ENCODE measurements at places on chromosomes 3 and 15. TPM values are rescaled to one million over a fixed set of nuclear protein-coding genes. Genes with fewer than 3 reads are reported as not detected.

- no peak for DNase-seq
Observed at GRCh38 chr3:73610493-73610892, 14.2 kb downstream of the PDZRN3 start.

GRCh38 chr3:143389388-143389787 is 269.8 kb downstream of the CHST2 start:
- no peak for DNase-seq

The NANOGP8 gene
- not detected for total RNA-seq

GRCh38 chr15:65641768-65642475 is 20.2 kb downstream of the SLC24A1 start:
- DNase-seq, result no peak

- DNase-seq, result no peak
Observed at GRCh38 chr3:3825035-3825434, 25.8 kb downstream of the LRRN1 start.

The SLC28A2 gene
- total RNA-seq, result not detected

GRCh38 chr3:65268426-65268825 is 580.6 kb upstream of the ADAMTS9 start:
- no peak for DNase-seq

GRCh38 chr3:119817583-119818363 is 35.9 kb downstream of the NR1I2 start:
- no peak for DNase-seq

The IL1RAP gene
- total RNA-seq, result 0.44 TPM

GRCh38 chr3:38637906-38638305 is 11.6 kb downstream of the SCN5A start:
- no peak for DNase-seq

GRCh38 chr3:55648591-55649318 is 161.6 kb upstream of the WNT5A start:
- DNase-seq, result no peak

DNA sequence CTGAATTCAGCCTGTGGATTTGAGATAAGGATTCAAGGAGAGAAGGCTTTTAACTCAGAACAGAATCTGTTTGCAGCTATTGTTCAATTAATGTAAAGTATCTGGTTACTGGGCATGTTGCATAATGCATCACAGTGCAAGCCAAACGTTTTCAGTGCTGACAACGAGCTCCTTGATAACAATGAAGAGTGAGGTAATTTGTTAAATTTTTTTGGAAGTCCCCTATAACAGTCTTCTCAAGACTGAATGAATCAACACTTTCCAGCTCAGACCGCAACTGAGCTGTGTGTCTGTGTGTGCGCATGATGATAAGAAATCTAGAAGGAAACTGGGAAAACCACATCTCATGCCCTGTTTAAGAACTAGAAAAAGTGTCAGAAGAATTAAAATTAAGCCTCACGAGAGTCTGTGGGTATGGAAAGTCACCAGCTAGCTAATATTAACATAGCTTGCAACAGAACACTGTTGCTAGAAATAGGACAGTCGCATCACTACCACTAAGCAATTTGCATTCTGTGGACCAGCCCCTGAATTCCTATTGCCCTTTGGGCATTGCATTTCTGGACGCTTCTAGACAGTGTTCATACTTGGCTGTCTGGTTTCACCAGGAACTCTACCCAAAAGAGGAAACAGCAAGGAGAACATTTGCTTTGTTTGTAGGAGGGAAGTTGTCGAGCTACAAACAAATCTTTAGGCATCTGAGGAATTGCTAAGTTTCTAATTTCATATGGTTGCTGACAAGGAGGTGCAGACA is 43.7 kb upstream of the ATP2C1 start:
- DNase-seq, result peak; percentile 95

DNA sequence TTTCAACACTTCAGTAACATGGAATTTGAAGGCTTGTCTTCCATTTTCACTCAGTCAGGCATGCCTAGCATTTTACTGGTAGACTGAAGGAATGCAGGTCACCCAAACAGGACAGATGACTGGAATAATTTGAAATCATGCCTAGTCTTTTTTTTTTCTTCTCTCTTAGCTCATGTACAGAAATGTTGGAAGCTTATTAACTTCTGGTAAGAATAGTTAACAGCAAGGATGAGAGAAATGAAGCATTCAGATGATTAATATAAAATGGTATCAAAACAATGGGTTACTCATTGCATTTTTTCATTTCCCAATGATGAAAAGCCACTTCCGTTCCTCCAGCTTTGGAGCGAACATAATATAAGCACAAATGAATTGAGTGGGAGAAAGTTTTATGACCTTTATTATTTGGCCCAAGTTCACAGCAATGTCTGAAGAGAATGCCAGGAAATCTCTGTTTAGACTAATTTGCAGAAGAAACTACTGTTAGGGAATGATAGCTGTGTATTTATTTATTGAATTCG is 431.6 kb upstream of the RASGRP1 start:
- DNase-seq, result no peak

- peak; percentile 61 for DNase-seq
Observed at GRCh38 chr15:56798639-56799038, 65.3 kb upstream of the ZNF280D start.

Data from GM12878 (cell line).